Neural progenitor cell (in vitro differentiated cells): ENCODE measurements at places on chromosomes 6 and 20.
A peak's percentile ranks its signal among the peaks of the same experiment; 100 is the strongest.

DNA sequence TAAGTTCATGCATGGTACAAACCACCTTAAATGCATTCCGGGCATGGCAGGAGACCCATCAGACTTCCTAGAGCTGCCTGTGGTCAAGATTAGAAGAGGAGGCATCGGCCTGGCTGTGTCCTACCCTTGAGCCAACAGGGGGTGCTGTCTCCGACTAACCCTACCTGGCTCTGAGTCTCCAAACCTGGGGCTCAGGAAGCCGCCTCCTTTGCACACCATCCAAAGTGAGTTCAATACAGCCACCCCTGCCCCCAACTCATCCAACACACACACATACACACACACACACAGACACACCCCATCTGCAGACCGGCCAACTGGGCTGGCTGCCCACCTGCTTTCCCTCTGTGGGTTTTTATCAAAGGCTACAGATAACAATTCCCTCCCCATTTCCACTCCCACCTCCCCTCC lies 77.0 kb downstream of the JPH2 start:
- peak; percentile 21 for DNase-seq

GRCh38 chr6:156852147-156852857 lies 75.1 kb downstream of the ARID1B start:
- no peak for DNase-seq

GRCh38 chr6:56956491-56956890 lies 1.6 kb downstream of the BEND6 start:
- DNase-seq: no peak

DNA sequence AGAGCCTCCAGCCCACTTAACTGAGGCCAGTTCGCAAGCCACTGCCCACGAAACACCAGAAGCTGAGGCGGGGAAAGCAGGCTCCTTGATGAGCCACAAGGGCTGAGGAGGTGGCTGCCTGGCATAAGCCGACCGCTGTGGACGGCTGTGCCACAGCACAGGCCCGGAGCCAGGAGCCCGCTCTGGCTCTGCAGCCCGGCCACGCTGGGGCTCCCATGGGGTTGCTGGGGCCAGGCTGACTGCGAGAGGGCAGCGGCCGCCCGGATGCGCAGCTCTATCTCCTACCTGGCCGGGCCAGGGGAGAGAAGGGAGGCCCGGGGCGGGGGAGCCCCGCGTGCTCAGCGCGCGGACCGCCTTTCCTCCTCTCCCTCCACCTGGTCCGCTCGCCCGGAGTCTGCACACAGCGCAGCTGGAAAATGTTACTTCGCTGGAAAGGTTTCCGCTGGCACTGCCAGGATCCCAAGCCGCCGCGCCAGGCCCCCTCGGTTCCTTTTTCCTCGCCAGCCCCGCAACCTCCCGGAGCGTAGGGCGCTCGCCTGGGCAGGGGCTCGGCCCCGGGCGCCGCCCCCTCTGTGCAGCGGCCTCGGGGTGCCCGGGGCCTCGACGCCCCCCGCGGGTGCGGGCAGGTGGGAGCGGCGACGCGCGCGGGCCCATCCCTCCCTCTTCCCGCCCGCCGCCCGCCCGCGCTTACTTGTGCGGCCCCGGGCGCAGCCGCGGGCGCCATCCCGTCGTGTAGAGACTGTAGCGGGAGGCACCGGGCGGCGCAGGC lies 657 bp downstream of the EMILIN3 start:
- peak; percentile 62 for DNase-seq

DNA sequence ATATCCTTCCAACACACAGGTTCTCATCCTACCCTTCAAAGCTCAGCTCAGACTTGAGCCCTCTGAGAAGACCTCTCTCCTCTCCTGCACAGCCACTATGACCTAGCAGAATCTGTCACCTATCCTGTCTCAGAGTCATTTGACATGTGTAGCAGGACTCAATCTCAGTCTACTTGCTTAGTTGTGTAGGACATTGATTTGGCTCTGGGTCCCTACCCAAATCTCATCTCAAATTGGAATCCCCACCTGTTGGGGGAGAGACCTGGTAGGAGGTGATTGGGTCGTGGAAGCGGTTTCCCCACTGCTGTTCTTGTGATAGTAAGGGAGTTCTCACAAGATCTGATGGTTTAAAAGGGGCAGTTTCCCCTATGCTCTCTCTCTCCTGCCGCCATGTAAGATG lies 297.9 kb downstream of the CD83 start:
- DNase-seq: no peak

GRCh38 chr6:145844933-145845540 lies 30.4 kb upstream of the FBXO30 start:
- DNase-seq: no peak

DNA sequence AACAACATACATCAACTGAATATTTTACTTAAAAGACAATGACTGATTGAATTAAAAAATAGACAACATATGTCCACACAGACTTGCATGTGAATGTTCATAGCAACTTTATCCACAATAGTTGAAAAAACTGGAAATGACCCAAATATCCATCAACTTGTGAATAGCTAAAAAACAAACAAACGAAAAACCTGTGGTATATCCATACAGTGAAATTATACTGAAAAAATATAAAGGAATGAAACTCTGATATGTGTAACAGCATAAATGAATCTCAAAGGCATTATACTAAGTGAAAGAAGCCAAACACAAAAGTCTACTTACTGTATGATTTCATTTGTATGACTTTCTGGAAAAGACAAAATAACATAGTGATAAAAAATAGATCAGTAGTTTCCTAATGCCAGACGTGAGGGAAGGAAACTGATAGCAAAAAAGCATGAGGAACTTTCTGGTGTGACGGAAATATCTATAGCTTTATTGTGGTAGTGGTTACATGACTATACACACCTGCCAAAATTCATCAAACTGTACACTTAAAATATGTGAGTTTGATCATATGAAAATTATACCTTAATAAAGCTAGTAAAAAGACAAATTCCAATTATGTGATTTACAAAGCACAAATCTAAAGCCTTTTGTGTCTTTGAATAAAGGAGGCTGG lies 123.2 kb downstream of the BACH2 start:
- DNase-seq: no peak

DNA sequence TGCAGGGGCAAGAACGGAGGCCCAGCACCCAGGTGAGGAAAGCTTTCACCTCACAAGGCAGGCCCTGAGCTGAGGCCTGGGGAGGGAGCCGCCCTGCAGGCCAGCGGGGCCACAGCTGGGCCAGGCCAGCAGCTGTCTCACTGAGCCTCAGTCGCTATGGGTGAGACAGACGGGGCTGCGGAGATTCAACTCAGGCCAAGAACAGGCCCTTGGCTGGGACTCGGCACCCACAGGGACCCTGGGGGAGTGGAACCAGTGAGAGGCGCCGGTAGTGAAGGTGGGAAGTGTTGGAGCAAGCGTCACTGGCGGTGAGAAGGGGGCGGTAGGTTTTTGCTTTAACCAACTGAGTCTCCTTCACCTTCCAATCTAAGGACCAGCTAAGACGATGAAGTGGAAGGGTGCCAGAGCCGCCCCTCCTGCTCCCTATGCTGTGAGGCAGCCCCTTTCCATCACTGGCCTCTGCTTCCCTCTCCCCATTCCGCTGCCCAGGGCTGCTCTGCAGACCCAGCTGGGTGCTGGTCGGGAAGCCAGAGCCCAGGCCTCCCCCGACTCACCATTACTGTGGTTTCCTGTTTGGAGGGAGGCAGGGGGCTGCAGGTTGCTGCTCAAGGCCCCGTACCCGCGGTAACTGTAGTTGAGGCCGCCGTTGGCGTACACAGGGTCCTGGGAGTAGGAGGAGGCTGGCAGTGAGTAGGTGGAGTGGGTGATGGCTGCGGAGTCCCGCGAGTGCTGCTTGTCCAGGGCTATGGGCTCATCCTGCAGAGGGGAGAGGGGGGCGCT lies 93.7 kb downstream of the ASXL1 start:
- no peak for DNase-seq

DNA sequence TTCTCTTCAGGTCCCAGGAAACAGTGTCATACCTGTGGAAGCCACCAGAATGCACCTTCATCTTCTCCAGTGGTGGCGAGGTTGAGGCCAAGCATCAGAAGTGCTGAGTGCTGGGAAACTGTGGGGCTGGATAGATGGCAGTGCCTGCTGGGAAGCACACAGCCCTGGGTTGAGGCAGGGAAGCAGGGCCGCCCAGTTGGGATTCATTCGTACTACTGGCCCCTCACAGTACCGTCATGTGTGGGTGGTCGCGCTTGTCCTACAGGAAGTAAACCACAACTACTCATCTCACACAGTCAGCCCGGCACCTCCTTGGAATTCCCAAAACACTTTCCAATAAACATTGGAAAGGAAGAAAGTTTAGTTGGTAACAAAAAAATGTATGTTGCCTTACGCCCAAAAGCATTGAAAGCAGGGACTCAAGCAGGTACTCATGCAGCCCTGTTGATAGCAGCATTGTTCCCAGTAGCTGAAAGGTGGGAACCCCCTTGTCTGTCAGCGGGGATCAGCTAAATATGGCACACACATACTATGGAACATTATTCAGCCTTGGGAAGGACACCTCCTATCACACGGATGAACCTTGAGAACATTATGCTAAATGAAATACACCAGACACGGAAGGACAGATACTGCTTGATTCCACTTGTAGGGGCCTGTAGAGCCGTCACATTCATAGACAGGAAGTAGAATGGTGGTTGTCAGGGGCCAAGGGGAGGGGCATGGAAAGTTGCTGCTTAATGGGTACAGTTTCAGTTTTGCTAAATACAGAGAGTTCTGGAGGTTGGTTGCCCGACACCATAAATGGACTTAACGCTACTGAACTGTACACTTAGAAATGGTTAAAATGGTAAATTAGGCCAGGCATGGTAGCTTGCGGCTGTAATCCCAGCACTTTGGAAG lies 162.7 kb downstream of the MTHFD1L start:
- no peak for DNase-seq

GRCh38 chr6:42522036-42522435 lies 41.8 kb upstream of the UBR2 start:
- no peak for DNase-seq

GRCh38 chr6:69584536-69584912 lies 212.3 kb downstream of the LMBRD1 start:
- DNase-seq: no peak

- no peak for DNase-seq
Measured at GRCh38 chr6:5818959-5819358, 187.8 kb downstream of the NRN1 start.

DNA sequence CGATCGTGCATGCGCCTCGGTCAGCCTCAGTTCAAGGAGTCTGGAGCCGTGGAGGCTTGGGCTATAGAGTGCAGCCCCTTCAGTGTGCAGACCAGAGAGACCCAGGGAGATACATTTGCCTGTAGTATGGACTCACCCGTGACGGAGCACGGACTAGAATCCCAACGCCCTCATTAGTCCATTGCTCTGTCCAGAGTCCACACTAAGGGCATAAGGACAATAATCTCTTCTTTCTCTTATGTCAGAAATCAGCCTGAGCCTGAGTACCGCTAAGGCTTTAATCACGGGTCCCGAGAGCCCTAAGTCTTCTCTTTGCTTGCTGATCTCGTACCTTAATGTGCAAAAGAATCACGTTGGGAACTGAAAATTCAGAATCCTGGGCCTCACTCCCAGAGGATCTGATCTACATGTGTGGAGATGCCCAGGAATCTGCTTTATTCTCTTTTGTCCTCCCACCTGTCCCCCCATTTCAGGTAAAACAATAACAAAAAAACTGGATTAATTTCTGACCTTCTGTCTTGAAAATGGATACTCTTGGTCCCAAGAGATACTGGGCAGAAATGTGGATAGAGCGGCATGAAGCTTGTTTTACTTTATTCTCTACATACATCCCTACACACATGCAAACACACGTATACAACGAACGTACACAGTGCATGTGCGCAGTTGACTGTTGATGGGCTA lies 671 bp downstream of the BPHL start:
- DNase-seq: no peak

DNA sequence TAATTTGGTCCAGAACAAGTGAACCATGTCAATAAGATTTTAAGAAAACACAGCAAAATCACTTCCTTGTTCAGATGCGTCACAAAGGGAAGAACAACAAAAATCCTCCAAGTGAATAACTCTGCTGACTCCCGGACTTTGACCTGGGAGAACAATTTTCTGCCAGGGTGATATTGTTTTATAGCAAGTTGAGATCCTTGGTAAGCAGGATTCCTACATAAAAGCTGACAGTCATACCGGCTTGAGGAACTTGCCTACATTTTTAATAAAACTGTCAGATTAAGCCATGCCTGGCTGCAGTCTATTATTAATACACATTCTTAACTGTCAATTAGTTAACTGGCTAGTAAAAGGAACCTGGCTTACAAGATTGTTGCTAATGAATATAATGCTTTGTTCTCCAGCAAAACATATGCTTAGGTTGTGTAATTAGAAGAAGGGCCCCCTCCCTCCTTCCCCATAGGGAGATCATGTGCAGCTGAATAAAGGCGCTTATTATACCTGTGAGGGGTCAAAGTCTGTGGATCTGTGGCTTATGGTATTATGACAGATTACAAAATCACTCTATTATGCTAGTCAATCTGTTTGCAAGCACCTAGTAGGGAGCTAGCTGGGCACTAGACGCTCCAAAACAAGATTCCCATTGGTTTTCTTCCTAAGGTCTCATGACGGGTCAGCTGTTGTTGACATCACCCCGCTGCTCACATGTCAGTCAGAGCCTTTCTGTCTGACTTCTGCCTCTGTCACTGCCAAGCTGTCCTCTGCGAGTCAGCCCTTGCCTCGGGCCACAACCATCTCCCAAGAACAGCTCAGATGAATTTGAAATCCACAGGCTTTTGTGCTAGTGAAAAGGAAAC lies 44.6 kb upstream of the SEC63 start:
- peak; percentile 12 for DNase-seq

GRCh38 chr6:16637635-16638034 lies 123.6 kb downstream of the ATXN1 start:
- DNase-seq: no peak

DNA sequence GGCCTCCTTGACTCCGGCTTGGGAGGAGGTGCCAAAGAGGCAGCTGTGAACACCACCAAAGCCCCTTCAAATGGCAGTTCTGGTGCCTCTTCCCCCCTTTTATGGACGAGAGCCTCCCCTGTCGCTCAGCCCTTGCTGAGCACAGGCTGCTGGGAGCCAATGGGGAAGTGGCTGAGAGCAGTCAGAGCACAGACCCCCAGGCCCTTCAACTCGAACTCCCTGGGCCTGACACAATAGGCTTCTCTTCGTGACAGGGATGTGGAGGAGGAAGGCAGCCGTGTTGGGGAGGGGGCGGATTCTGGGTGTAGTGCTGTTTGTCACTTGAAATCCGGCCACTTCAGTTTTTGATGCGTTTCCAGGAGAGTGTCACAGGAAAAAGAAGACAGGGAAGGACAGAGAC lies at the start of gene PDYN:
TSS of gene PDYN (minus strand) at position 73 of the 400 bp plus-strand sequence. CDS start 10,974 bp downstream, outside the sequence.
- peak; percentile 20 for DNase-seq

DNA sequence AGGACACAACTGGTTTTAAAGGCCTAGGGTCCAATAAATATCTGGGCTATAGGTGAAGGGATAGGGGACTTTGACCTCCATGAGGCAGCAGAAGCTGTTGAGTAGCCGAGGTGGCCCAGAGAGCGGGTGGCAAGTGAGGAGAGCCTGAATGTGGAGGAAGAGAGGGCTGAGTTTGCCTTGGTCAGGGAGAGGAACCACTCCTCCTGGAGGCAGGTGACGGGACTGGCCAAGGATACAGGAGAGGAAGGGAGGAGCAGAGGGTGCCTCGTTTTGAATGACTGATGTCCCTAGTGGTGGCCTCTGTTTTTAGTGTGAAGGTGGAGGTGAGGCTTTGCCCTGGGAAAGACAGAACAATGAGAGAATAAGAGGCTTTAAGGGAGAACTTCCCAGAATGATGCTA lies 19.1 kb upstream of the AAR2 start:
- DNase-seq: peak; percentile 74

- DNase-seq: no peak
Measured at GRCh38 chr20:24131281-24131680, 142.7 kb upstream of the GGTLC1 start.

GRCh38 chr6:17484201-17484849 lies 90.9 kb downstream of the CAP2 start:
- no peak for DNase-seq
